ENCODE measurements at places on chromosomes 16 and 17. TPM values are rescaled to one million over a fixed set of nuclear protein-coding genes. Genes with fewer than 3 reads are reported as not detected.

HOXB7 gene
- polyA plus RNA-seq: 0.58 TPM

LRRC37A gene
- polyA plus RNA-seq: 1.8 TPM

ADGRG3 gene
- polyA plus RNA-seq: not detected

KRTAP4-6 gene
- polyA plus RNA-seq: not detected

ADAMTS18 gene
- not detected for polyA plus RNA-seq

GRCh38 chr17:81958633-81959342 is 2.2 kb downstream of the NOTUM start:
- H3K4me3 ChIP-seq: peak overlapping the region; percentile 70
- DNase-seq: no peak
- H3K27ac ChIP-seq: no peak overlapping the region
- H3K4me1 ChIP-seq: peaks cover 8% of the 10 kb centered on the region

GRCh38 chr16:6977291-6977690 is 355.4 kb upstream of the RBFOX1 start:
- no peak for DNase-seq
- H3K4me1 ChIP-seq: no peaks in the 10 kb centered on the region
- H3K27me3 ChIP-seq: no peaks in the 10 kb centered on the region
- H3K36me3 ChIP-seq: no peaks in the 10 kb centered on the region
- H3K4me3 ChIP-seq: no peak overlapping the region

DNA sequence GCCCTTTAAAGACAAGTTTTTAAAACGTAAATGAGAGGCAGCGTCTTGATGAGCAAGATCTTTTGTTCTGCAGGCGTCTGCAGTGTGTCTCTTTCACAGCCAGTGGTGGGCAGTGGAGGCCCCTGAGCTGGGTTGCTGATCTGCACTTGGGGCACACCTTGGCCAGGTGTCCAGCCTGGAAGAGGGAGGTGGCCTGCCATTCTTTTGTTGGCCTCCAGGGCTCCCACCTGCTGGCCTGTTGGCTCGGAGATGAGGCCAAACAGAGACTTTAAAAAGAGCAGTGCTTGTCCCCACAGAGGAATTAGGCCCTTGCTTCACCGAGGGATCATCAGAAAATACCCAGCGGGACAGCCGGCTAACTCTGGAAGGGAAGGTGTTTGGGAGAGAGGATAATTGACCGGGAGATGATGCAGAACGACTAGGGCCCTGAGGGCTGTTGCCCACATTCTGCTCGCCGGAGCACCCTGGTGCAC is 145.9 kb upstream of the PLCG2 start:
- DNase-seq: no peak
- no peaks in the 10 kb centered on the region for H3K36me3 ChIP-seq
- no peak overlapping the region for H3K27ac ChIP-seq
- no peak overlapping the region for H3K4me3 ChIP-seq
- H3K27me3 ChIP-seq: no peaks in the 10 kb centered on the region

DNA sequence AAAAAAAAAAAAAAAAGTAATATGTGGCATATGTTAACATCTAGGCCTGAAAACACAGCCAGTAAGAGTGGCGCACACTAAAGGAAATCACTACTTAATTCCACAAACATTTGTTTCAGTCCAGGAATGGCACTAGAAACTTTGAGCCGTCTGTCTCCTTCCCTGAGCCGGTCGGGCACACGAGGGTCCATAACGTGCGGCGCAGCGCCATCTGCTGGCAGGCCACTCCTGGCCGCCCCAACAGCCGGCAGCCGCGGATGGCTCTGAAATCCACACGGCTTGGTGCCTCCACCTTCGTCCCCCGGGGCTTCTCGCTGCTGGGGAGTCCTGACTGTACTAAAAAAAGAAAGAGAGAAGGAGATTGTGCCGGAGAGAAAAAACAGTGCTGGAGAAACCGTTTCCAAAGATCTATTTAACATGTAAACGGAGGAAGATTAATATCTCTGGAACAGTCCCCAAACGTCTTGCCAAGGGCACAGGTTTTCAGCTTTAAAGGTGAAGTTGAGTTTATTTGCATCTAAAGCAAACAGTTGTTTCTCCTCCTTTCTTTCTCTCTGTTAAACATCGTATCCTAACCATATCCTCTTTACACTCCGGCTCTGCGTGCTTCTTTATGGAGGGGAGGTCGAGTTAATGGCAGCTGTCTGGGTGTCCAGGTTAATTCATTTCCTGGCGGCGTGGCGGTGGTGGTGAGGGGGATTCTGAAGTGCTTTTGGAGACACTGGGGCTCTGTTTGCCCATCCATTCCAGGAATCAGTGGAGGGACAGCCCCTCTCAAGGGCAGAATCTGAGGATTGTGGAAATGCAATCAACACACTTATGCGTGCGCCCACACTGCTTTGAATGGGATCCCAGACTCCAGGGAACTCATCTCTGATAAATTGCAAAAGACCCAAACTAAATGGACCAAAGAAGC is 611.3 kb upstream of the SALL1 start:
- no peak overlapping the region for H3K4me3 ChIP-seq
- H3K27me3 ChIP-seq: peaks cover 43% of the 10 kb centered on the region
- DNase-seq: no peak
- peaks cover 3% of the 10 kb centered on the region for H3K4me1 ChIP-seq
- no peak overlapping the region for H3K27ac ChIP-seq

- no peaks in the 10 kb centered on the region for H3K27me3 ChIP-seq
- peak overlapping the region; percentile 20 for H3K27ac ChIP-seq
- peaks cover 15% of the 10 kb centered on the region for H3K36me3 ChIP-seq
- no peaks in the 10 kb centered on the region for H3K4me1 ChIP-seq
- DNase-seq: no peak
Measured at GRCh38 chr17:607361-608147, 107.1 kb downstream of the VPS53 start.

DNA sequence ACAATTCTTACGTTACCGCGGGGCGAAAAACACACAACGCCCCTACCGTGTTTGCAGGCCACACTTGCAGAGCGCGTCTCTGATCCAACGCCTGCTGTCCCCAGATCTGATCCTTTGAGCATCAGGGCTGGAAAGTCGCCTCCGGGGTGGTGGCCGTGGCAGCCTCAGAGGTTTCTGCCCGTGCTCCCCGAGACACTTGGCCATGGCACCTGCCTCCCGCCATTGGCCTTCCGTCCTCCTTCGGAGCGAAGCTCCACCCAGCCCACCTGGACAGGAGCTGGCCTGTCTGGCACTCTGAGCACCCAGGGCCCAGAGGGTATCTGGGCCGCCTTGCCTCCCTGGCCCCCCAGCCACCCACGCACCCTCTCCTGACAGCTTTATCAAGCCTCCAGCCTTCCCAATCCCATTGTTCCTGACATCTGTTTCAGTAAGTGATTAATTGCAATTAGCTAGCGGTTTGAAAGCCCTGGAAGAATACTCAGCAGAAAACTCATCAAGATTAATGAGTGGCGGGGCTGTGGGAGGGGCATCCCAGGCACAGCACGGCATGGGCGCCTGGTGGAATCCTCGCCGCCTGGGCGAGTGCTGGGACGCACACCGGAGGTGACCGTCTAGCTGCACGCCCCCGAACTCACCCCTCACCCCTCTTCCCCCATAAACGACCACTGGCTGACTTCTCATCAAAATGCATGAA is 181.5 kb upstream of the GSE1 start:
- no peaks in the 10 kb centered on the region for H3K36me3 ChIP-seq
- H3K27me3 ChIP-seq: peaks cover 9% of the 10 kb centered on the region
- H3K27ac ChIP-seq: no peak overlapping the region

GRCh38 chr16:49366669-49367068 is 6.9 kb upstream of the C16orf78 start:
- H3K4me1 ChIP-seq: peaks cover 5% of the 10 kb centered on the region
- no peak overlapping the region for H3K4me3 ChIP-seq
- no peak for DNase-seq
- no peak overlapping the region for H3K27ac ChIP-seq
- peaks cover 23% of the 10 kb centered on the region for H3K27me3 ChIP-seq

Data from naive B cell (primary cell).